ENCODE measurements at places on chromosomes 7 and 10. TPM values are rescaled to one million over a fixed set of nuclear protein-coding genes. Genes with fewer than 3 reads are reported as not detected.

GRCh38 chr7:27174874-27175625 is 930 bp upstream of the HOXA10 start:
- H3K4me1 ChIP-seq, result no peaks in the 10 kb centered on the region
- H3K27ac ChIP-seq, result no peak overlapping the region
- no peak overlapping the region for H3K4me3 ChIP-seq
- H3K36me3 ChIP-seq, result no peaks in the 10 kb centered on the region
- no peak for DNase-seq

DNA sequence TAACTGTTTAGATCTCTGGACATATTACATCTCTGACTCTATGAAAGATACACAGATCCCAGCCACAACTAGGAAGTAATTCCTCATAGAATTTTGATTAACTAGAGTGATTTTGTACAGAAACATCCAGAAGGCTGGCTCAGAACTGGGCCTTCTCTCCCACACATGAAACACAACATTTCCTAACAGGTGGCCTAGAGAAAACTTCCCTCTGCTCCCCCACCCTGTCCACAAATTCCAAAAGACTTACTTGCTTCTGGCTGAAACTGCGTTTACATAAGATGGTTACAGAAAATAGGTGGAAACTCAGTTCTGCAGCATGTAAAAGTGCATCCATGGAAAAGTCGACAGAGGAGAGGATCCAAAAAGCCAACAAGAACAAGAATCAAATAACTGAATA is 132.9 kb downstream of the FZD1 start:
- H3K4me3 ChIP-seq, result no peak overlapping the region
- no peaks in the 10 kb centered on the region for H3K36me3 ChIP-seq
- no peaks in the 10 kb centered on the region for H3K27me3 ChIP-seq
- H3K27ac ChIP-seq, result no peak overlapping the region
- H3K4me1 ChIP-seq, result no peaks in the 10 kb centered on the region
- peak; percentile 6 for DNase-seq

- H3K27me3 ChIP-seq, result no peaks in the 10 kb centered on the region
- no peak for DNase-seq
- no peaks in the 10 kb centered on the region for H3K36me3 ChIP-seq
- peaks cover 11% of the 10 kb centered on the region for H3K4me1 ChIP-seq
- no peak overlapping the region for H3K27ac ChIP-seq
Measured at GRCh38 chr10:13920465-13920864, 333.7 kb downstream of the PRPF18 start.

CTTNBP2 gene
- total RNA-seq, result 11.3 TPM

DNA sequence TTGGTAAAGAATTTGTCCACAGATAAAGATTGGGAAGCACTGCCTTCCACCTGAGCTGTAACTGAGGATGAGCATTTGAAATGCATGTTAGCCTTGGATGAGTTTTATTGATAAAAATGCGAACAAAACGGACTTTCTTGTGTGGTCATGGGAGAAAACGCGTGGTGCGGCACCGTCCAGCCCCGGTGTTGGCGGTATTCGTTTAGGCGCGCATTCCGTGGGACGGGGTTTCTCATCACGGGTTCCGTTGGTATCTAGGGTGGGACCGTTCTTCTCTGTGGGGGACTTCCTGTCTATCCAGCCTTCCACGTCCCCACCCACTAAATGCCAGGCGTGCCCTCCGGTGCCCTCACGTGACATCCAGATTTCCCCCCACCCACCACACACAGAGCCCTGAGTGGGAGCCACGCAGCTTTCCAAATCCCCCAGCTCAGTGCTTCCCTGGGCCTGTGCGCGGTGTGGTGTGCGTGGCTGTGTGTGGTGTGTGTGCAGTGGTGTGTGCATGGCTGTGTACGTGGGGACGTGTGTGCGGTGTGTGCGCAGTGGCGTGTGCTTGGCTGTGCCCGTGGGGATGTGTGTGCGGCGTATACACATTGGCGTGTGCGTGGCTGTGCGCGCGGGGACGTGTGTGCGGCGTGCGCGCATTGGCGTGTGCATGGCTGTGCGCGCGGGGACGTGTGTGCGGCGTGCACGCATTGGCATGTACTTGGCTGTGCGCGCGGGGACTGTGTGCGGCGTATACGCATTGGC is 18.1 kb downstream of the IQCE start:
- H3K27ac ChIP-seq, result no peak overlapping the region
- H3K27me3 ChIP-seq, result no peaks in the 10 kb centered on the region
- DNase-seq, result no peak
- H3K4me1 ChIP-seq, result peaks cover 5% of the 10 kb centered on the region
- peaks cover 19% of the 10 kb centered on the region for H3K36me3 ChIP-seq

- H3K27me3 ChIP-seq, result no peaks in the 10 kb centered on the region
- peaks cover 13% of the 10 kb centered on the region for H3K36me3 ChIP-seq
- DNase-seq, result peak; percentile 76
- H3K4me3 ChIP-seq, result peak within 1 kb of the TSS; percentile 96
- peak within 1 kb of the TSS; percentile 96 for H3K27ac ChIP-seq
Measured at GRCh38 chr10:104254493-104255310, at the start of gene GSTO1. GSTO1 (plus strand) TSS chr10:104254892; CDS start chr10:104254929, 37 bp downstream.

GRCh38 chr10:111077479-111077784 is 603 bp downstream of the ADRA2A start:
- H3K4me1 ChIP-seq, result no peaks in the 10 kb centered on the region
- no peak for DNase-seq
- H3K27me3 ChIP-seq, result peaks cover 64% of the 10 kb centered on the region
- H3K27ac ChIP-seq, result no peak overlapping the region
- no peak overlapping the region for H3K4me3 ChIP-seq

DNA sequence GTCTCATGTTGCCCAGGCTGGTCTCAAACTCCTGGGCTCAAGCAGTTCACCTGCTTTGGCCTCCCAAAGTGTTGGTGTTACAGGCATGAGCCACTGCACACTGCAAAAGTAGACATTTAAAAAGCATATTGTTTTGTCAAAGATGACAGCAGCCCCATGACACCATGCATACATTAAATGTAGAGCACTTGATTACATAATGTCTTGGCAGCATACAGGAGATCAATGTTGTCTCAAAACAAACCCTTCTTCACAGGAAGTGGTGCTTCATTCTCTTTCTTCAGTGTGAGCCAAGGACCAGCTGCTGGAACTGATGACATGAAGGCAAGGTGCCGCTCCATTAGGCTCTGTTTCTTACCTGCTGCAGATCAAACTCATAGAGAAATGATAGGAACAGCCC is 218.4 kb downstream of the KLF6 start:
- DNase-seq, result no peak
- no peak overlapping the region for H3K4me3 ChIP-seq
- H3K4me1 ChIP-seq, result peaks cover 5% of the 10 kb centered on the region
- H3K27ac ChIP-seq, result no peak overlapping the region
- H3K36me3 ChIP-seq, result no peaks in the 10 kb centered on the region
- H3K27me3 ChIP-seq, result no peaks in the 10 kb centered on the region

All from IMR-90 (cell line).